GM10248 (cell line): ENCODE measurements at places on chromosomes 7 and 10.

- no peak for DNase-seq
Observed at GRCh38 chr7:123645516-123645915, 10.2 kb upstream of the LMOD2 start.

GRCh38 chr7:46739518-46740234, 818.6 kb upstream of the IGFBP3 start:
- no peak for DNase-seq

DNA sequence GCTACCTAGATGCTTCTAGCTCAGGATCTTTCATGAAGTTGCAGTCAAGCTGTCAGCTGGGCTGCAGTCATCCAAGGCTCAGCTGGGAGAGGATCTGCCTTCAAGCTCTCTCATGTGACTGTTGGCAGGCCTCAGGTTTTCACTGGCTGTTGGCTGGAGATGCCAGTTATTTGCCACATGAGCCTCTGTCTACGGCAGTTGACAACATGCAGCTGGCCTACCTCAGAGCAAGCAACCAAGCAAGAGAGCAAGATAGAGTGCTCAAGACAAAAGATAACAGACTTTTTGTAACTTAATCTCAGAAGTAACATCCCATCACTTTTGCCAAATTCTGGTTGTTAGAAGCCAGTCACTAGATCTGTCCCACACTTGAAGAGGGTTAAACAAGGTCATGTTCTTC, 125.8 kb downstream of the TPST1 start:
- no peak for DNase-seq

GRCh38 chr10:130634816-130635215, 498.6 kb downstream of the GLRX3 start:
- DNase-seq, result no peak

DNA sequence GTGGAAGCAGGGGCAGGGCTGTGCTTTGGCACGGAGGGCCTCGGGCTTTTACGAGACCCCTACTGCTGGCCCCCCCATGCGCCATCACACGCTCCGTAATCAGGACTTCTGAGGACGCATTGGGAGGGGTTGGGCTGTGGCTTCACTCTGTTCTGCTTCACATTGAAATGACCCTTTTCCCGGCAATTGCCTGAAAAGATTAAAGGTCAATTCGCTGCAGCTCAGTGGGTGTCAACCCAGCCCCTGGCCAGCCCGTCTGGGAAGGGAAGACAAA, 41.7 kb upstream of the UBE3C start:
- no peak for DNase-seq

- no peak for DNase-seq
Observed at GRCh38 chr7:101673951-101674350, 44.9 kb upstream of the MYL10 start.

- no peak for DNase-seq
Observed at GRCh38 chr10:114957673-114958072, 19.7 kb downstream of the TRUB1 start.

- no peak for DNase-seq
Observed at GRCh38 chr7:126667742-126668366, 584.9 kb downstream of the GRM8 start.

DNA sequence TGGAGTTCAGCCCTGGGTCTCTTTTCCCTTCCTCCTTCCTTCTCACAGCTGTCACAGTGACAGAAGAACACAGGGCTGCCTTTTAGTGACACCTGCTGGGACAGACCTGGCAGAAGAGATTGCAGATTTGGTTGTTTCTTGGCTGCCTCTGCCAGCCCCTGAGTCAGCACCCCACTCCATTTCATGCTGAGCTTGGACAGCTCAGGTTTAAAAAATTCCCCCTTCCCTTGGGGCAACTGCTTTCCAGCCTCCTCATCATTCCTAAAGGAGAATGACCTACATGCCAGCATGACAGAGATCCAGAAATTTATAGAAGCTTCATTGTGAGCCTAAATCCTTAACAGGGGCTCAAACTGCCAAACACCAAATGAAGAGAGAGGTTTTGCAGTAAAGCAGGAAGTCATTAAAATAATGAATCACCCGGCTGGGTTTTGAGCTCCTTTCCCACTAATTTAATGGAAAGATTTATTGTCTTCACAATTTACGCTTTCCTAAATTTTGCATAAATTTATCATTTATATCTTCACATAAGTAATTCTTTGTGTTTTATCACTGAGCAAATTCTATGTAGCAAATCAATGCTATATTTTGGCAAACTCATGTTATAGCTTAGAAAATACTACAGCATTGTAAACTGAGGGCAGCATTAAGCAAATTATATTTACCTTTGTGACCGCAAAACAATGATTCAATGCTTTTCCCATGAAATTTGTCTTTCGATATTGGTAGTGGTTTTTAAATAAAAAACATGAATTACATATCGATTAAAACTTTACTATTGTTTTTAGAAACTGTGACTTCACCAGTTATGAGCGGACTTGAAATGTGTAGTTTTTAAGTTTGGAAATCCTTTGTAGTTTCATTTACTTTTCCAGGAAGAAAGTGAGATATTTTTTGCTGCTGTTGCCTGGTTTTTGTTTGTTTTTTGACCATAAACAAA, 399.5 kb upstream of the ANKRD30A start:
- DNase-seq, result no peak

- no peak for DNase-seq
Observed at GRCh38 chr10:64571056-64571455, 1049.9 kb downstream of the REEP3 start.

DNA sequence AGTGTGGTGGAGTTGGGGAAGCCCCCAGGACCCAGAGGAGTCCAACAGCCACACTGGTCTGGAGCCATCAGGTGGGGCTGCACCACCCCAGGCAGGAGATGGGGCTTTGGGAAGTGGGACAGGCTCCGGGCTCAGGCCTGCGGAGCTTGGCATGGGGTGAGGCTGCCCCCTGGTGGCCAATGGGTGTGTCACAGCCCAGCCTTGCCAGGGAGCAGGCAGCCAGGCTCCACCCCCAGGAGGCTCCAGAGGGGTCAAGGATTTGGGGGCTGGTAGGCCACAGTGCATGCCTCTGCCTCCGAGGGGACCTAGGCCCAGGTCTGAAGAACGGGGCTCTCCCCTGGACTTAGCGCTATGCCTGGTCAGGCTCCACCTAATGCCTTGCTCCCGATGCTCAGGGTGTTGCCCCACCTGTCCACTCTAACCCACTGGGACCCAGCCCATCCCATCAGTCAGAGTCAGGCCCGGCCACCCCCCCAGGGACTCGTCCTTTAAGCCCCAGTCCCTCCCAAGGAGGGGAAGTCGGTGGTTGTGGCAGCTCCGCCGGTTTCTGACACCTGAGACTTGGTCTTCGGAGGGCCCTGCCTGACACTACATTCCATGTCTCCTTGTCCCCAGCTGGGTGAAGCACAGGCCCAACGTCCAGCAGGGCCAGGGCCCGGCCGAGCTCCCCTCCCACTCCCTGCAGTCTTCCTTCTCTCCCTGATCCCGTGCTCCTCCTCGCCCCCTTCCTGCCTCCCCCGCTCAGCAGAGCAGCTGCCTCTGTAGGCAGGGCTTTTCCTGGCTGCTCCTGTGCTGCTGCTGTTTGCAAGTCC, 11.3 kb upstream of the SAMD8 start:
- DNase-seq, result peak; percentile 90

- DNase-seq, result no peak
Observed at GRCh38 chr7:132457658-132458057, 118.6 kb downstream of the PLXNA4 start.

DNA sequence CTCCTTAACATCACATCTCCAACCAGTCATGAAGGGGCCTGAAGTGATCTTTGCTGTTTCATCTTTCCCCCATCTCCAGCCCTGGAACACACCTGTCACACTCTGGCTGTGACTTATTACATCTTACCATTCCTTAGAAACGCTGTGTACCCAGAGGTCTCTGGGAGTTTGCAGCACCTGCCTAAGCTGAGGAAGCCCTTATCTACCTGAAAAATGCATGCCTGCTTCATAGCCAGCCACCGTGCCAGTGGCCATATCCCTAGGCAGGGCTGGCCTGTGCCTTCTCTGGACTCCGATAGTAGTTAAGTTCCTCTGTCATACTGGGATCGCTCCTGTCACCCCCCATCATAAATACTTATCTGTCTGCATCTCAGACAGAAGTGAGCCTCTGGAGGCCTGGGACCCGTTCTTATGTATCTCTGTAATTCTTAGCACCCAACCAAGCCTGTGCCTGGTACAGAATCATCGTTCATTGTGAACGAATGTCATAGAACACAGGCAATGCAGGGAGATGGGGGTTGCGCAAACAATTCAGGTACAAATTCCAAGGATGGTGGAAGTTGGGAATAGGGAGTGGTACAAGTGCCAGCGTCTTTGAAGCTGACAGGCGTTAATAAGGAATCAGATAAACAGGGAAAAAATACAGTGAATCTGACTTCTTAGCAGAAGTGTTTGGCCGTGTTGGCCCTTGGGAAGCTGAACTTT, 254.6 kb downstream of the CAMK1D start:
- no peak for DNase-seq

DNA sequence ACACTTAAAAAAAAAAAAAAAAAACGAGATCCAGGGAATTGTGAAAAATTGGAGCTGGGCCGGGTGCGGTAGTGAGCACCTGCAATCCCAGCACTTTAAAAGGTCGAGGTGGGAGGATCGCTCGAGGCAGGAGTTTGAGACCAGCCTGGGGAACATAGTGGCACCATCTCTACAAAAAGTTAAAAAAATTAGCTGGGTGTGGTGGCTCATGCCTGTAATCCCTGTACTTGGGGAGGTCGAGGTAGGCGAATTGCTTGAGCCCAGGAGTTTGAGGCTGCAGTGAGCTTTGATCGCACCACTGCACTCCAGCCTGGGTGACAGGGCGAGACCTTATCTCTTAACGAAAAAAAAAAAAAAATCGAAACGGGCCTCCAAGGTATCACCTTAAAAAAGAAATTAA, 2.0 kb downstream of the CLDN4 start:
- no peak for DNase-seq

GRCh38 chr7:46554688-46555422, 633.8 kb upstream of the IGFBP3 start:
- no peak for DNase-seq

DNA sequence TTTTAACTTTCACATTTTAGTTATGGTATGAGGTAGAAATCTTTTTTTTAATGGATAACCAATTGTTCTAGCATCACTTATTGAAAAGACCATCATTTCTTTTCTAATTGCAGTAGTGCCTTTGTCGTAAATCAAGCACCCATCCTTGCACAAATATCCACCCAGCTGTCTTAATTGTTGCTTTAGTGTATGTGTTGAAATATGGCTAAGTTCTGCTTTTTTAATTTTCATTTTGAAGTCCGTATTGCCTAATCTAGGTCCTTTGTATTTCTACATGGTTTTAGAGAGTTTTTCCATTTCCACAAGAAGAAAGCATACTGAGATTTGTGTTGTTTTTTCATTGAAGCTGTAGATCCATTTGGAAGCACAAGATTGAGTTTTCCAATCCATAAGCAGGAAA, 259.6 kb upstream of the SEMA3E start:
- no peak for DNase-seq

- DNase-seq, result no peak
Observed at GRCh38 chr10:87626422-87626892, 33.2 kb upstream of the PAPSS2 start.

DNA sequence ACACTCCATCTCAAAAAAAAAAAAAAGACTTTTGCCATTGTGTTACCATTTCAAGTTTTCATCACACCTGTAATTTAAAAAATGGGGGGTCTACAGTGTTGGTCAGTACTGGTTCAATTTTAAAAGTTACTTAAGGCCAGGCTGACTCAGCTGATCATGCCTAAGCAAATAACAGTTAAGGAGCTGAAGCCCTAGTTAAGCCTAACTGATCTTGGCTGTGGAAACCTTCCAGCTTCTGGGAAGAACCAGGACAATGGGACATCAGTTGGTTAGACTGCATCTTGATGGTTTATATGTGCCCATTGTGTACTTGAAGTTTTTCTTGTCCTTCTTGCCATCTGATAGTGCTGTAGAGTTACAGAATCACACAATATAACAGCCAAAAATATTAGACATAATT, 26.7 kb downstream of the VCL start:
- no peak for DNase-seq

DNA sequence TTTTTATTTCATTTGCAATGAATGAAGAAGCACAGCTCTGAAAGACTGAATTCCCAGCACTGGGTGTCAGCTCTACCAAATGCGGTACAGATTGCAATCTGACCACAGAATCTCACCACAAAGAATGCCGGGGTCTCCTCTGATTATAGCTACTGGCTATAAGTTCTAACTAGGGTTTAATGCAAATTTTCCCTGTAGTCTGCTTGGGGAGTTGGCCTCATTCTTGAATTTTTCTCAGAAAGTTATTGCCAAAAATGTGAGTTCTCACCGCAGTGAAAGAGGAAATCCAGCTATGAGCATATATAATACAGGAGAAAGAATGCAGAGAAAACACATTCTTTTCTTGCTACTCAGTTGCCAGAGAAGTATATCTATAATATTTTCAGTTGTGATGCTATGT, 1255.7 kb upstream of the LRRTM3 start:
- no peak for DNase-seq

DNA sequence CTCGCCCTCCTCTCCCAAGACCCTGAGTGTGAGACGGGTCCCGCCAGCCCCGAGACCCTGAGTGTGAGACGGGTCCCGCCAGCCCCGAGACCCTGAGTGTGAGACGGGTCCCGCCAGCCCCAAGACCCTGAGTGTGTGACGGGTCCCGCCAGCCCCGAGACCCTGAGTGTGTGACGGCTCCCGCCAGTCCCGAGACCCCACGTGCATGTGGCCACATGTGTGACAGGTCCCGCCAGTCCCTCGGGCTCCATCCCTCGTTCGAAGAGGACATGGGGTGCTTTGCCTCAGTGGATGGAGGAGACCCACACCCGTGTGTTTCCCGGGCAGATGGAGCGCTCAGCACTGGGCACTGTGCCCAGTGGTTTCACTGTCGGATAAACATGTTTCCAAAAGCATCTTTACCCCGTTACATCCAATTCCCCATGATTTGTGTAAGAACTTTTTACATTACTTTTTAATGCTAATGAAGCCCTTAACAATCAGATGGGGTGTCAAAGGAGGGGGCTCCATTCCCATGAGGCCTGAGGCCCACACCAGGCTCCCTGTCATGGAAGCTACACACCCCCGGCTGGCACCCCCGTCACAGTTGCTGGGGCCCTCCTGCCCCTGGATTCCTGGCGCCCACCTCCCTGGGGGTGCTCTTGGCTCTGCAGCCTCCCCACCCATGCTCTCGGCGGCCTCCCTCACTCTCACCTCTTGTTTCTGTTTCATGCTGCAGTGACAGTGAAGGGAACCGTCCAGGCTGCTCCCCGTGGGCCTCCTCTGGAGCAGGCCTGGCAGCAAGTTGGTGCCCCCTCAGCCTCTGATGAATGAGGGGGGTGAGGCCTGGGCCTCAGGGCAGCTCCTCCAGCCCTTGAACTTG, 48.5 kb upstream of the CFAP46 start:
- DNase-seq, result no peak

DNA sequence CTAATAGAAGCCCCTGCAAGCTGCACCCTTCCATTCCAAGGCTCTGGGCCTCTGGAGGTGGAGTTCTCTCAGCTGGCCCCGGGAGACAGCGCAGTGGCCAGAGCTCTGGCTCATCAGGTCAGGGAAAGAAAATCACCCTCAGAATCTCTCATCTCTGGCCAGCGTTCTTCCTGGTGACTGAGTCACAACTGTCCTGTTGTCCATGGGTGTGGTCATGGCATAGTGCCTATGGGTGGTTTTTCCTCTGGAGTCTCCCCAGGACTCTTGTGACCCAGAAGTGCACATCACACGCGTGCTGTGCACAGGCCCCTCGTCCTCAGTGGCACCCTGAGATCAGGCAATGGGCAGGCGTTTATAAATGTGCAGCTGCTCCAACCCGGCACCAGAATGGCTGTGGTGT, 27.4 kb upstream of the FXYD4 start:
- DNase-seq, result no peak
